Activated T-cell treated with anti-CD3 and anti-CD28 coated beads for 48 hours (primary cell): ENCODE measurements at places on chromosomes 3 and 15.

GRCh38 chr3:127233371-127233770 is 40.4 kb downstream of the PRR23E start:
- DNase-seq = no peak

- DNase-seq = no peak
These were observed 259.9 kb downstream of the OPA1 start for GRCh38 chr3:193852901-193853300.

- no peak for DNase-seq
These were observed 15.1 kb upstream of the ABHD5 start for GRCh38 chr3:43675593-43675992.

GRCh38 chr3:20256144-20256543 is 70.1 kb upstream of the SGO1 start:
- no peak for DNase-seq

GRCh38 chr3:120983841-120984240 is 75.8 kb downstream of the STXBP5L start:
- DNase-seq = no peak

DNA sequence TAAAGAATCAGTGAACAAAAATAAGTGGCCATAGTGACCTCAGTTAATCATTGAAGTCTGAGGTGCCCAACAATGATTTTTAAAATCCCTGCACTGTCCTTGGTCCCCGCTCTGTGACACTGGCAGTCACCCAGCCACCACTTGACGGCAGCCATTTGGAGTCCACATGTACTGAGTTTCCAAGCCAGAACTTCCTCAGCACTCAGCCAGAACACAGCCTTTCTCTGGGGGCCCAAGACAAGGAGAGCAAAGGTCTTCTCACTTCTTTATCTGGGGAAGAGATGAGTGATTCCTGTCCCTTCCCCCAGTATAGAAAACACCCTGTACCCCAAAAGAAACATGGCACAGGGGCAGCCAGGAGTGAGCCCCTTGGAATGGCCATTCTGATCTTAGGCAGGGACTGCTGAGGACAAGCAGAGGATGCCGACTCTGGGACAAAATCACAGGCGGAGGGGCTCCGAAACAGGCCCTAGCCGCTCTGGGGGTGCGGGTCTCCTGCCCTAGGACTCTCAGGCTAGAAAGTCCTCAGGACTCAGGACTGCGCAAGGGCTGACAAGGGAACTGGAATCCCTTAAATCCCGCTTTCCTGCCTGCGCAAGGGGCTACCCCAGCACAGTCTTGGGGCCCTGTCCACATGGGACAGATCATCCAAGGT is 12.8 kb downstream of the PAK6 start:
- no peak for DNase-seq

GRCh38 chr3:13587442-13587841 is 38.5 kb downstream of the FBLN2 start:
- DNase-seq = no peak

DNA sequence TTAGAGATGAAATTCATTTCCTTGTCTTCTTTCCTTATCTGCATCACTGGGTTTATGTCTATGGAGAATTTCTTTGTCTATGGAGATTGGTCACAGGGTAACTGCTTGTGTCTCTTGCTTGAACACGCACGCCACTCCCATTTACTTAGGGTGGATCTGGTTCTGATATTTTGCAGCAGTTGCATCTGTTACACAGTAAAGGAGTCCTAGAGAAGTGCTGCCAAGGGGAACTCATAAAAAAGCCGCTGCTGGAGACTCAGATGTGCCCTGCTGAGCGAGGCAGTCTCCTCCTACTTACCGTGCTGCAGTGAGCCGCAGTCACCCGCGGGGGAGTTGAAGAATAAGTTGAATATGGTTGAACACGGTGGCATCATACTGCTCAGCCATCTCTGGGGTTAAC is 105.2 kb upstream of the KLHL25 start:
- DNase-seq = no peak

GRCh38 chr3:154122552-154122911 is 1.3 kb downstream of the ARHGEF26 start:
- DNase-seq = no peak
